Activated CD4-positive, alpha-beta T cell treated with anti-CD3 and anti-CD28 coated beads, Interleukin-2, amount 50 U/mL, for 1 hour (primary cell): ENCODE measurements at places on chromosomes 11 and 22.

GRCh38 chr11:33552756-33553155 lies 147.9 kb downstream of the C11orf91 start:
- DNase-seq = no peak

- no peak for DNase-seq
Observed at GRCh38 chr11:45162916-45163879, 16.8 kb downstream of the PRDM11 start.

DNA sequence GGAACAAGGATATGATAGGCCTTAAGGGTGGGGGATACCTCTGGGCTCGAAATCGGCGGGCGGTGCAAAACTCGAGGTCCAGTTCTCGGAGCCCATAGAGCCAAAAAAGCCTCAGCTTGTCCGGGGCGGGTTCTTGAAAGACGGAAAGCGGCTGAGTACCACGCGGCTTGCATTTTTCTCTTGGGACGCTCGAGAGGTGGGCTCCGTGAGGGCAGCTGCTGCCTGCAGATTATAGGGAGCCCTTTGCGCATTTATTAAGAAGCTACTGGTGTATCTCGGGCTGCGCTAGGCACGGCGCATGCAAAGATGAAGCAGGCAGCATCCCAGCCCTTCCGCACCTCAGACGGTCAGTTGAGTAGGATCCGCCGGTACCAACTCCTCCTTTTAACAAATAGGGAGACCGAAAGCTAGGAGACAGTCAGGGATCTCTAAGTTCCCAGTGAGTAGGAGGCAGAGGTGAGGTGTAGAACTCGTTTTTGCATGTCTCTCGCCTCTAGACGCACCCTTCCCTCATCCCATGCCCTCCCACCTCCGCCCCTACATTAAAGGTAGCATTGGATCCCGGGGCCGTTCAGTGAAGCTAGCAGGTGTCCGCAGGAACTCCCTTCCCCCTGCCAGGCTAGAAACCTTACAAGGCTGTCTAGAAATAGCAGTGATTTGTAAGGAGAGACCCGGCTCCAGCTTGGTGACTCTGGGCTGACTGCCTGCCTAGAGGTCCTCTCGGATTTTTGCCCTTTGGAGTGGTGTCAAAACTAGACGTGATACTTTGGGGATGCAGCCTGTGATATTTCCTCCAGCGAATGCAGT lies 768 bp downstream of the LDHA start:
- peak; percentile 12 for DNase-seq

DNA sequence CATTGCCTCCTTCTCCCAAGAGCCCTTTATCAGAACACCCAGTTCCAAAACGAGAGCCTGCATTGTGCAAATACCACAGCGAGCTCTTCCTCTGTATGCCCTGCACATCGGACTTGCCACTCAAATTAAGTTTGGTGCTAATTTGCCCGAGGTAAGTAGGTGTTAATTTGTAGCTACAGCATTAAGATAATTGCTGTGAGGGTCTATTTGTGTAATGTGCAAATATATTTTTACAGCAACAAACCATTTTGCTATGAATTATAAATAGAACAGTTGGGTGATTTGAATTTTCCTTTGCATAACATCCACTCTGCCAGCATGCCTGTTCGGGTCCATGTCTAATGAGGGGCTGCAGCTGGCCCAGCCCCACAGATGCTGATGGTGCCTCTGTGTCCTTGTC lies 8.1 kb downstream of the ARHGAP8 start:
- no peak for DNase-seq

GRCh38 chr11:107017104-107017432 lies 1.2 kb downstream of the GUCY1A2 start:
- DNase-seq = no peak

DNA sequence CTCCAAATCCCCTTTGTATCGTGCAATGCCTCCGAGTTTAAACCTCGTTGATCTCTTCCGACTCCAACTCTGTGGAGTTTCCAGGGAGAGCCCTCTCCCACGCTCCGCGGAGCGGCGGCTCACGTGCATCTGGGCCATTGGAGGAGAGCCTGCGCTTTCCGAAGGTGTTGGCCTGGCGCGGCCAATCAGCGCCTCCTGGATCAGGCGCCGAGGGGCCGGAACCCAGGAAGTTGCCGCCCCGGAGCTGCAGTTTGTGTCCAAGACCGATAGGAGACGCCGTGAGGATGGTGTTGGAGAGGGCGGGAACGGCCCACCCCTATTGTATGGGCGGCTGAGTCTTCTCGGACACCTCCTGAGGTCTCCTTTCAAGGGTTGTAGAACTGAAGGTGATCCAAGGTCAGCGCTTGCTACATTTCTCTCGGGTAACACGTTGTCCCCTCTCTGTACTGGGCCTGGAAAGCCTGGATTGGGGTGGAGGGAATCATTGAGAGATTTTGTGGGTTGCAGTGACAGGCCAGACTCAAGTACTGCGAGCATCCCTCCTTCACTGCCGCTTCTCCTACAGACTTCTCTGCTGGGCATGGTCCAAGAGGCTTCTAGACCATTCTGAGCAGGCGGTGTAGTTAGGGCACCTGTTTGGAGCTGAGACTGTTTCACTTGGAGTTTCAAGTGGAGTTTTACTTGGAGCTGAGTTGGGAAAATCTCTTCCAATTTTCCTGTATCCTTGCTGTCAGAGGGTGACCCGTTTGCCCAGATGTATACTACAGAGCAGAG lies 1.7 kb downstream of the ADAMTS15 start:
- no peak for DNase-seq

- no peak for DNase-seq
Observed at GRCh38 chr22:28563636-28564035, 116.0 kb downstream of the TTC28 start.

DNA sequence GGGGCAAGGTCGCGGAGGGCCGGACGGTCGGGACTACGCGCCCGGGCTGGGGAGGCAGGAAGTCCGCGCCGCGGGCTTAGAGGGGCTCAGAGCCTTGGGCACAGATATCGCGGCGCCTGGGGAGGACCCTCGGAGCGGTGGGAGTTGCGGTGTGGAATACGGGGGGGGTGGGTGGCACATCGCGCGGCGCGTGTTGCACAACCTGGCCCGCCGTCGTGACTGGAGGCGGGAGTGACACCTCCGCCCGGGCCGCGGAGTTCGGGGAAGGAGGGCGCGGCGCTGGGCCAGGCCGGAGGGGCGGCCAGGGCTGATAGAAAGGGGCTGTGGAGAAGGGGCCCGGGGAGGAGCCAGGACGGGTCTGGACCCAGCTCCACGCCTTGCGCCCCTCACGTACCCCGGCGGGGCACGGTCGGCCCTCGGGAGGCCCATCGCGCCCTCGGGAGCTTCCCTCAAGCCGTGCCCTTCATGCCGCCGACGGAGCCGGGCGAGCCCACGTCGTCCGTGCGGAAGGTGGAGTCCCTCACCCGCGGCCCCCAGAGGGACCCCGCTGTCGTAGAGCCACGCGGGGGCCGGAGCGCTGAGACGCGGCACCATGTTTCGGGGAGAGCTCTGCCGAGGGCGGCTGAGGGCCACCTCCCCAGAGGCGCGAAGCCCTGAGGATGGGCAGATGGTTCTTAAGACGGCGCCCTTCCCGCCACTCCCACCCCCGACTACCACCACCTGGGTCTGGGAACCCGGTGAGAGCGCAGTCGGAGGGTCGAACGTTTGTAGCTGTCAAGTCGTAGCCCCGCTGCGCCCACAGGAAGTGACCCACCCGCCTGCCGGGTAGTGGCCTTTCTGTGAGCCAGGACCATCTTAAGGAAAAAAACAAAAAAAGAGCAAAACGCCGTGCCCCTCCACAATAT lies 729 bp downstream of the IL17RA start:
- DNase-seq = peak; percentile 16

DNA sequence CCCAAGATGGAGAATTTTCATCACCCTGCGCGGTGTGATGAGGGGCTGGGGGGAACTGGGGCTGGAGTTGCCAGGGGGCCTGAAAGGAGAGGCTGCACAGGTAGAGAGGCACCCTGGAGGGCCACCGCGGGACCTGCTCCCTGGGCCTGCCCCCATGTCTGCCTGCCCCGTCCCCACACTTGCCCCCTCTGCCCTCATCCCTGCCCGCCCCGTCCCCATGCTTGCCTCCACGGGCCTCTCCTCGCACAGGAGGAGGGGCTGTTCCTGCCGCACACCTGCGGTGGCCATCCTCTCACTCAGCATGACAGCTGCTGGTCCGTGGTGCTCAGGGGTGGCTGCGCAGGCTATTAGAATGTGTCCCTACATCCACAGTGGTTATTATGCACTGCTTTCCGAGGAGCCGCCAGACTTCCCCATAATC lies 43.5 kb downstream of the LINC01488 start:
- no peak for DNase-seq

DNA sequence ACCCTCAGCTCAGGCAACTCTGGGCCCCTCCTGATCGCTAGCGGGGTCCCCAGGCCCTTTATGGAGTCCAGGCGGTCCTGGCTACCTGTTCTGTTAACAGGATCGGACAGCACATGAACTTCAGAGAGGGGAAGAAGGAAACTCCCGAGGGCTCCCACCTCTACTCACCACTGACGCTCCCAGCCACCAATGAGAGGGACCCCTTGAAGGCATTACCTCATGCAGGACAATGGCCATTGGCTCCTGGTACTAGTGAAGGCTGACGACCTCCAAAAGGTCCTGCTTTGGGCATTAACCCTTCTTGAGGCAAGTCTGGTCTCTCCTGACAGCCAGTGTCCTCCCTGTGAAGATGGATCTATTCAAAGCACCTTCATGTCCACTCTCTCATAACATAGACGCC lies 71.5 kb upstream of the LMO1 start:
- DNase-seq = no peak

GRCh38 chr22:30268331-30268730 lies 1.7 kb upstream of the OSM start:
- no peak for DNase-seq

DNA sequence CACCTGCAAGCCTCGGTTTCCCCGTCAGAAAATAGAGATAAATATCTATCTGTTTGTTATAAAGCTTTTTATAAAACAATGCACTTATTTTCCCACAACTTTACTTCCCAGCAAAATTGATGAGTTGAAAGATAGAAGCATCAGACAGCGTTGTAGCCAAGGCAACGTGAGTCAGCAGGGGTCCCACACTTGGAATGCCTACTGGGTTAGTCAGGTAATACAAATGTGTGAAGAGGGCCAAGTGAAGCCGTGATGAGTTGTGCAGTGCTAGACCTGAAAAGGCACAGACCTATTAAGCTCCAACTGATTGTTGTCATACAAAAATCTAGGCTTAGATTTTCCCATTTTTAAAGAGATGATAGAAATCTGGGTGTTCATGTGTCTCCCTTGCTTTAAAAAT lies 118.7 kb downstream of the PGR start:
- no peak for DNase-seq

DNA sequence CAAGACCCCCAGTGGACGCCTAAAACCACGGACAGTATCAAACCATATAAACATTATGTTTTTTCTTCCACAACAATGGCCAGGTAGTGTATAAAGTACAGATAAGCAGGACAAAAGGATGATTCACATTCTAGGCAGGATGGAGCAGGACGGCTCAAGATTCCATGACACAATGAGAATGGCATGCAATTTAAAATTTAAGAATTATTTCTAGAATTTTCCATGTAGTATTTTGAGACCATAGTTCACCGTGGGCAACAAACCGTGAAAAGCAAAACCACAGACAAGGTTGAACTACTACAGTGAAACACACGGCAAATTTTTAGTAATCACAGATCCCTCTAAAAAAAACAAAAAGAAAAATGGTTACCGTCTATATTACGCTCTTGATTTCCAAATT lies 7.5 kb downstream of the NARS2 start:
- DNase-seq = no peak

- DNase-seq = no peak
Observed at GRCh38 chr22:35367331-35367886, 13.5 kb upstream of the HMOX1 start.
